ENCODE measurements at places on chromosomes 1 and 21. TPM values are rescaled to one million over a fixed set of nuclear protein-coding genes. Genes with fewer than 3 reads are reported as not detected.

CFHR5 gene
- total RNA-seq, result not detected

GRCh38 chr1:179156026-179156425 lies 73.5 kb downstream of the ABL2 start:
- DNase-seq, result no peak

- DNase-seq, result no peak
These were observed 14.8 kb downstream of the BCAR3 start for GRCh38 chr1:93666613-93667384.

DNA sequence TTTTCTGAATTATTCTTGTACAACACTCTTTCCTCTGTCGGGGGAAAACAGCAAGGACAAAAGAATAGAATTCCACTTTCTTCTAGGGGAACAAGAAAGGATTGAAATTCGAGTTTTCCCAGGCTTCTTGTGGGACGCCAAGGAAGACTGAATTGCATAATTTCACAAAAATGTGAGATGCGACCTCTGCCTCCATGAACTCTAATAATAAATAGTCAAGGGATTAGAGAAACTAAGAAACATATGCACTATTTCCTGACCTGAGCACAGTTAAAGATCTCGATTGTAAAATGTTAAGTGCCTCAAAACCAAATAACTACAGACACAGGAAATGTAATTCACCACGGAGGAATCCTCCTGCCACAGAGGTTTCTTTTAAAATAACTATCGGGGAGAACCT lies 117.3 kb upstream of the MARK1 start:
- no peak for DNase-seq

- no peak for DNase-seq
These were observed 28.5 kb downstream of the TEX35 start for GRCh38 chr1:178541379-178541778.

DNA sequence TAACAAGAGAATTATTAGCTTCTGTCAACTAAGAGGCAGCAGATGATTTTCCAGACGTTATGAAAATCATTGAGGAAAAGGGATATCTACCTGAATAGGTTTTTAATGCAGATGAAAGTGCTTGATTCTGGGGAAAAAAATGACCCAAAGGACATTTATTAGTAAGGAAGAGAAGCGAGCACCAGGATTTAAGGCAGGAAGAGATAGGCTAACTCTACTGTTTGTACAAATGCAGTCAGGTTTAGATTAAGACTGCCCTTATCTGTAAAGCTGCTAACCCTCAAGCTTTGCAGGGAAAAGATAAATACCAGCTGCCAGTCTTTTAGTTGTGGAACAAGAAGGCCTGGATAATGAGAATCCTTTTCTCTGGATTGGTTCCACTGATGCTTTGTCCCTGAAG lies 33.0 kb upstream of the LRIG2 start:
- no peak for DNase-seq

GRCh38 chr21:33865176-33865575 lies 50.4 kb downstream of the ATP5PO start:
- no peak for DNase-seq

DNA sequence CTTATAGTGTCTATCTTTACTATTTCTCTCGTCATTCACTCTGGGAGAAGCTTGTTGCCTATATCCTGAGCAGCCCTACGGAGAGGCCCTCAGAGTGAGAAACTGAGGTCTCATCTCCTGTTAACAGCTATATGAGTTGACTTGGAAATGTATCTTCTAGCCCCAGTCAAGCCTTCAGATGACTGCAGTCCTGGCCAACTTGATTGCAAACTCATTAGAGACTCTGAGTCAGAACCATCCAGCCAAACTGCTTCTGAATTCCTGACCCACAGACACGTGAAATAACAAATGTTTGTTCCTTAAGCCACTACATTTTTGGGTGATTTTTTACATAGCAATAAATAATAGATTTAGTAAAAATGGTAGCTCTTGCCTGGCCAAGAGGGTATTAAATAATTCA lies 3.9 kb upstream of the ZBED6 start:
- no peak for DNase-seq

- DNase-seq, result no peak
These were observed 45.2 kb downstream of the TMCO4 start for GRCh38 chr1:19754482-19754881.

DNA sequence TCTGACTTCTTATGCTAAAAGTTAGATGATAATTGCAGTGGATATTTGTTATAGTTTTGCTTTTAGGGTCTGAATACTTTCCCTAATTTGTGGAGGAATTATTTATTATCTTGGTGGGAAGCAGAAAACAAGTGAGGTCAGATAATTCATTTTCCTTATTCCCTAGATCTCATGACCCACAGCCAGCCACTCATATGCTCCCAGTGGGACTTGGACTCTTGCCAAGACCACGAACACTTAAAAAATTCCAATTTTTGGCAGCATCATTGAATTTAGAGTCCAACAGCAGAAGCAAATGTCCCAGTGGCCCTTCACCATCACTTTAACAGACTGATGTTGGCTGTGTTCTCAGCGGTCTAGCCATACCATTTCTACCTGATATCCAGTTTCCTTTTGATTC lies 204.2 kb downstream of the HMCN1 start:
- no peak for DNase-seq

DNA sequence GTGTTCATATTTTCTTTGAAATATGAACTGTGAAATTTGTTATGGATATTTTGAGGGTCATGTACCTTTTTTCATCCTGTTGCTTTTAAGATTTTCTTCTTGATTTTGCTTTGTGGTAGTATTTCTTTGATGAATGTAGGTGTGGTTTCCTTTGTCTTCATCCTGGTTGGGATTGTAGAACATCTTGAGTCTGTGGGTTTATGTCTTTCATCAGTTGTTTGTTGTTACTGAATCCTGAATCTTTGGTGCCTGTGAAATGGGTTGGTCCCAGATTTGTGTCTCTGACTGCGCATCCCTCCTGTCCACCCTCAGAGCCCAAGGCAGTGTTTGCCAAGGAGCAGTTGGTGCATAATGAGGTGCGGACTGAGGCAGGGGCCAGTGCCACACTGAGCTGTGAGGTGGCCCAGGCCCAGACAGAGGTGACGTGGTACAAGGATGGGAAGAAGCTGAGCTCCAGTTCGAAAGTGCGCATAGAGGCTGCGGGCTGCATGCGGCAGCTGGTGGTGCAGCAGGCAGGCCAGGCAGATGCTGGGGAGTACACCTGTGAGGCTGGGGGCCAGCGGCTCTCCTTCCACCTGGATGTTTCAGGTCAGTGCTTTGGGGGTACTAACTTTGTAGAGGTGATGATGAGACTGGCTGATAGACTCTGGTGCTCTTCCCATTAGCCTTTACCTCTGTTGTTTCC lies 38.5 kb downstream of the OBSCN start:
- DNase-seq, result peak; percentile 77

DNA sequence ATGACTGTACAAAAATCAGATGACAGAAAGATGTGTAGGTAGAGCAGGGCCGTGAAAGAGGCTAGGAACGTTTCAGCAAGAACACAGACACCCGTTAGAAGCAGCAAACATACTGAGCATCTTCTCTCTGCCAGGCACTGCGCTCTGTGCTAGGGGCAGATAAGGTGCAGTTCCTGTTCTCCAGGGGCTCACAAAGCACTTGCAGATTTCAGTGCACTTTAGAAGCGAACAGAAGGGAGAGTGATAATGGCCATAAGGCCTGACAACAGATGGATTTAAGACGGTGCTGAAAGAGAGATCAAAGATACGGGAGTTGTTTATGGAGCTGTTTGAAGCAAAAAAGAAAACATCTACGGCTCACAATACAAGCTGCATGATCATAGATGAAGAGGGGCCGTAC lies 200.3 kb upstream of the FOXD3 start:
- DNase-seq, result no peak

GRCh38 chr1:214548988-214549387 lies 2.4 kb downstream of the PTPN14 start:
- peak; percentile 80 for DNase-seq

Measured in esophagus muscularis mucosa (tissue), 4 donors.